ENCODE measurements at places on chromosomes 12 and 14.
A peak's percentile ranks its signal among the peaks of the same experiment; 100 is the strongest.

- peak; percentile 5 for DNase-seq
These were observed 6.0 kb downstream of the PRMT8 start for GRCh38 chr12:3496957-3497356.

- DNase-seq, result no peak
These were observed 213.3 kb upstream of the CLEC14A start for GRCh38 chr14:38469156-38469555.

DNA sequence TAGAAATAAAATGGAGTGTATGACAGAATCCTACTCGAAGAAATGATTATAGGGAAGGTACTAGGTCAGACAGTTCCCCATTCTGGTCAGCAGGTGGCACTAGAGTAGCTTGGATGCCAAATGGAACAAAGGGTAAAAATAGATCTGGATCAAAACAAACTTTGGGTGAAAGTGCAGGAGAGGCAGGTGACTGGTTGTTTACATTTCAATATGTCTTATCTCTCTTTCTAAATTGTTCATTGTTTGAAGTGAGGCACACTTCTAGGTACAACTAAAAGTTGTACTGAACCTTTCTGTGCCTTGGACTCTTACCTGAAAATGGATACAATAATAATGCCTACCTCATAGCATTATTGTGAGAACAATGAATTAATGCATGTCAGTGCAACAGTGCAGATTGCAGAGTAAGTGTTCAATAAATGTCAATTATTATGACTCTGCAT lies 62.0 kb upstream of the OSBPL8 start:
- DNase-seq, result peak; percentile 89

DNA sequence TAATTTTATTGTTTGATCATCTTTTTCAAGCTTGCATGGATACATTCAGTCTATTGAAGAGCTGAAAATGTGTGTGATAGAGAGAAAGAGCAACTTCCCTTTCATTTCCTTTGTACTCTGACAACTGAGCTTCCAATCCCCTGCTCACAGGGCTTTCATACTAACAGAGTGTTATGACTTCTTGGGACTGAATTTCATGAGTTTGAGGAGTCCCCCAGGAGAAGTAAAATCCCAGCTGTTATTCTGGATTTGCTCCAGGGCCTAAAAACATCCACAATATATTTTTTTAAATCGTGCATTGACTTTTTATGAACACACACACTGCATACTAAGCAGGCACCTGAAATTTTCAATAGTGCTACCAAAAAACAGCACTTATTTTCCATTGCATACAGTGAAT lies 195.8 kb upstream of the CAND1 start:
- DNase-seq, result no peak

DNA sequence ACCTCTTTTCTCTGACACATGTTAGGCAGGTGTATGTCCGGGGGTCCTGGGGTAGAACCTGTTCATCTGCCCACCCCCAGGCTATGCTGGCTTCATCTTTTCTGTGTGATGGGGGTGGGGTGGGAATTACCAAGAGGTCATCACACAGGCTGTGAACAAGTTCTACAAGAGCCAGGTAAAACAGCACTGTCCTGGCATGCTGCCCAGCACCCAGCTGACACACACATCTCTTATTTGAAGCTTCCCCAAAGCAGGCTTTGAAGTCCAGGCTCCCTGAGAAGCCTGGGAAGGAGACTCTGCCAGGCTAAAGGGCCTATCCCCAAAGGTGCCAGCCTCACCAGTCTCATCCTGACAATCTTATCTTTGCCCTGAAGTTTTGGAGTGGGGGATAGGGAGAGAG lies 141.1 kb downstream of the ALG10 start:
- DNase-seq, result peak; percentile 40

GRCh38 chr12:116498471-116498870 lies 60.7 kb upstream of the MAP1LC3B2 start:
- no peak for DNase-seq

Data from NCI-H748 treated with DMSO at 0.1 percent for 48 hours (cell line).